Endodermal cell (in vitro differentiated cells): ENCODE measurements at places on chromosomes 2 and 18. TPM values are rescaled to one million over a fixed set of nuclear protein-coding genes. Genes with fewer than 3 reads are reported as not detected.

PLB1 gene
- total RNA-seq: 0.38 to 0.82 TPM (median 0.42 TPM) in 3 replicates

FEV gene
- total RNA-seq: not detected in 3 replicates

- H3K36me3 ChIP-seq: no peaks in the 10 kb centered on the region
- H3K27ac ChIP-seq: no peak overlapping the region
- no peaks in the 10 kb centered on the region for H3K27me3 ChIP-seq
- H3K4me1 ChIP-seq: peaks cover 4% of the 10 kb centered on the region
- no peak overlapping the region for H3K4me3 ChIP-seq
Observed at GRCh38 chr2:128447538-128447995, 128.9 kb upstream of the HS6ST1 start.

GRCh38 chr2:218354850-218355443 lies 1.7 kb upstream of the CATIP start:
- no peaks in the 10 kb centered on the region for H3K27me3 ChIP-seq
- no peak overlapping the region for H3K4me3 ChIP-seq
- H3K36me3 ChIP-seq: no peaks in the 10 kb centered on the region
- H3K27ac ChIP-seq: no peak overlapping the region
- H3K4me1 ChIP-seq: peaks cover 6% of the 10 kb centered on the region

GRCh38 chr2:70089220-70089982 lies 2.1 kb downstream of the PCBP1 start:
- peak; percentile 84 for DNase-seq
- H3K36me3 ChIP-seq: peaks cover 16% of the 10 kb centered on the region
- H3K27me3 ChIP-seq: no peaks in the 10 kb centered on the region
- H3K27ac ChIP-seq: peak overlapping the region; percentile 95
- H3K4me1 ChIP-seq: peaks cover 13% of the 10 kb centered on the region
- peak overlapping the region; percentile 94 for H3K4me3 ChIP-seq

GRCh38 chr2:69961496-69961895 lies at the start of gene ASPRV1:
Gene ASPRV1 (minus strand): TSS chr2:69961631. CDS start chr2:69961436, 195 bp downstream.
- H3K36me3 ChIP-seq: no peaks in the 10 kb centered on the region
- no peak within 1 kb of the TSS for H3K27ac ChIP-seq
- peaks cover 11% of the 10 kb centered on the region for H3K27me3 ChIP-seq
- no peak for DNase-seq
- H3K4me3 ChIP-seq: no peak within 1 kb of the TSS
- no peaks in the 10 kb centered on the region for H3K4me1 ChIP-seq

DNA sequence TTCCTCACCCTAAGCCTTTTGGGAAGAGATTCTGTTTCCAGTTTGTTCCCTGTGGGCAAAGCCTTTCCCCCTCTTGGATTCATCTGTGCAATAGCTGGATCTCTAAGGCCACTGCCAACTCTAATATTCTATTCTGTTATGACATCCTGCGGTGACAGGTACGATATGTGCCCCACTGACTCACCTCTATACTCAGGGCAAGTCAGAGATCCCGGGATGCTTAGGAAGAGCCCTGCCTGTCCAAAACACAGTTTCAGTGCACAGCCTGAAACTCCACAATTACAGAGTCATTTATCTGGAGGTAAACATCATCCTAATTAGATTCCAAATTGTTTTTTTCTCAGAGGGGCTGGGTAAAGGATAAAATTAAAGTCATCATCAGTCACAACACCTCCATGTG lies 190.2 kb downstream of the TFCP2L1 start:
- no peaks in the 10 kb centered on the region for H3K4me1 ChIP-seq
- DNase-seq: no peak
- no peaks in the 10 kb centered on the region for H3K36me3 ChIP-seq
- H3K27me3 ChIP-seq: peaks cover 11% of the 10 kb centered on the region
- H3K4me3 ChIP-seq: no peak overlapping the region
